AG09309 (cell line): ENCODE measurements at places on chromosomes 2 and 18.

DNA sequence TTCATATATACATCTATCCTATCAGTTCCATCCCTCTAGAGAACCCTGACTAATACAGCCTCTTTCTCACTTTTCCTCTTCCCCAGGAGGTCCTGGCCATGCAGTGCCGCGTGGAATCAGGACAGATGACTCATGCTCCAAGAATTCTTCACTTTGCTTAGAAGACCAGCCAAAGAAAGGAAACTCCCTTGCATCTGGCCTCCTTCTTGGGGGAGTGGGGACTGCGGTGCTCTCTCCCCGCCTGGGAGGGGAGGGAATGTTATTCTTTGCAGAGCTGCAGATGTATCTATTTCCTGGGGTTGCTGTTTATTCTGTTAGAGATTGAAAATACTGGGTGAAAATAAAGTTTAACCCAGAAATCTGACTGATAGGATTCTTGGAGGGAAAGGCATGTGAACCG, 111.5 kb upstream of the SH3BP4 start:
- DNase-seq = peak; percentile 76

DNA sequence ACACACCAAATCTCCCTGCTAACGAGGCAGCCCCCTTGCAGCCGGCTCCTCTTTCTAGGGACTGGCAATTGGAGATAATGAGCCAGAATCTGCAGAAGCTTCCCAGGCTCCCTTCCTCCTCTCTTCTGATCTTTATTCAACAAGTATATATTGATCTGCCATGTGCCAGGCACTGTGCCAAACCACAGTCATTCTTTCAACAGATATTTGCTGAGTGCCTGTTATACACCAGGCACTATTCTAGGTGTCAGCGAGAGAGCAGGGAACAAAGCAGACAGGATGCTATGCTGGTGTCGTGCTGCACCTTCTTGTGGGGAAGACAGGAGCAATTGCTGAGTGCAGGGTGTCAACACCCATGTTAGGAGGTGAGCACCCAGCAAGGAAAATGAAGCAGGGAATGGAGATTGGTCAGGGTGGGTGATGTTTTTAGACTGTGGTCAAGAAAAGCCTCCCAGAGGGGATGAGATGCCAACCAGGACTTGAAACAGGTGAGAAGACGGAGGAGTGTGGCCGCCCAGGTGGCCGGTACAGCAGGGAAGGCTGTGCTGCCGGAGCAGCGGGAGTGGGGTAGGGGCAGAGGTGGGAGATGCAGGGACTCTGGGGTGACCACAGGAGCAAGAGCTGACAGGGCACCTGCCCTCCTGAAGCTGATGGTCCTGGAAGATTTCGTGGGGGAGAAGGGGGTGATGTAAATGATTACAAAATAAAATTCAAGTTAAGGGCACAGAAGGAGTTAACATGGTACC, 307.6 kb upstream of the RAB12 start:
- no peak for DNase-seq

GRCh38 chr18:2920546-2921343, 73.9 kb downstream of the EMILIN2 start:
- DNase-seq = no peak

GRCh38 chr18:63071701-63072141, 247.8 kb downstream of the BCL2 start:
- no peak for DNase-seq

DNA sequence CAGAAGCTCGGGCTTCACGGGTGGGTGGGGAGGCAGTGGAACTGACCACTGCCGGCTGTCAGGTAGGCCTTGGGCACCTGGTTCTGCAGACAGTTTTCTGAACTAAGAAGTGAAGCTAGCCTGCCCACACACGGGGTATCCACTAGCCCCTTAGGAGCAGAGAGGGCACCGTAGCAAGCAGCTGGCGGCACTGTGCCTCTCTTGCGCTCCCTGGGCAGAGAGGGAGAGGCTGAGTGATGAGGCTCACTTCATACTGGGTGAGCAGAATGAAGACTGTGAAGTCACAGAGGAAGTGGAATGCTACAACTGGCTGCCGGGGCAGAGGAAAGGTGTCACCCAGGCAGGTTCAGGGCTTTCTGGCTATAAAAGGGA, 753 bp downstream of the ITPRIPL1 start:
- no peak for DNase-seq

DNA sequence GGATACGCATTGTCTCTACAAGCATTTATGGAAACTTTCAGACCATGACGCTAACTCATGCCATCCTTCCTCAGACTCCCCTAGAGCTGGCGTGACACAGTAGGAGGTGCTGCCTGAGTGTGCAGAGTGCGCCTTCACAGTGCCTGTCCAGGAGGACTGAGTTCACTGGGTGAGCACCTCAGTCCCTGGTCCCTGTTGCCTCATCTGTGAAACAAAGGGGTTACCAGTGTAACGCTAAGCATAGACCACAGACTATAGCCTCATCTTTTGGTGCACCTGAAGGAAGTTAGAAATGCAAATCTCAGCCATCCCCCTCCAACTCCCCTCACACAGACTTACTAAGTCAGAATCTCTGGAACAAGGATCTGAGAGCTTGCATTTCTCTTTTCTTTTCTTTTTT, 142.8 kb downstream of the TMEM17 start:
- DNase-seq = no peak

GRCh38 chr2:1614564-1614963, 129.8 kb downstream of the PXDN start:
- no peak for DNase-seq

- DNase-seq = no peak
Measured at GRCh38 chr2:215207041-215207440, 68.6 kb upstream of the ABCA12 start.

- DNase-seq = no peak
Measured at GRCh38 chr2:233375490-233376314, 21.4 kb downstream of the DGKD start.
